ENCODE measurements at places on chromosomes 7 and 10. TPM values are rescaled to one million over a fixed set of nuclear protein-coding genes. Genes with fewer than 3 reads are reported as not detected.

Gene TFEC
- total RNA-seq: not detected

Gene VSIR
- total RNA-seq: 86.2 TPM

Gene TUBB8
- total RNA-seq: not detected

Gene TCAF1
- total RNA-seq: 8.6 TPM

Gene HOXA4
- not detected for total RNA-seq

Gene UPF2
- 15.3 TPM for total RNA-seq

Gene TSPAN13
- 0.16 TPM for total RNA-seq

GRCh38 chr10:61839916-61840315, 61.6 kb upstream of the ARID5B start:
- no peak for DNase-seq
- no peaks in the 10 kb centered on the region for H3K27me3 ChIP-seq
- no peaks in the 10 kb centered on the region for H3K4me1 ChIP-seq
- H3K36me3 ChIP-seq: no peaks in the 10 kb centered on the region

- H3K4me1 ChIP-seq: no peaks in the 10 kb centered on the region
- no peak for DNase-seq
- no peaks in the 10 kb centered on the region for H3K27me3 ChIP-seq
- H3K36me3 ChIP-seq: no peaks in the 10 kb centered on the region
- no peak overlapping the region for H3K27ac ChIP-seq
These were observed 55.7 kb upstream of the ZRANB1 start for GRCh38 chr10:124886195-124886594.

DNA sequence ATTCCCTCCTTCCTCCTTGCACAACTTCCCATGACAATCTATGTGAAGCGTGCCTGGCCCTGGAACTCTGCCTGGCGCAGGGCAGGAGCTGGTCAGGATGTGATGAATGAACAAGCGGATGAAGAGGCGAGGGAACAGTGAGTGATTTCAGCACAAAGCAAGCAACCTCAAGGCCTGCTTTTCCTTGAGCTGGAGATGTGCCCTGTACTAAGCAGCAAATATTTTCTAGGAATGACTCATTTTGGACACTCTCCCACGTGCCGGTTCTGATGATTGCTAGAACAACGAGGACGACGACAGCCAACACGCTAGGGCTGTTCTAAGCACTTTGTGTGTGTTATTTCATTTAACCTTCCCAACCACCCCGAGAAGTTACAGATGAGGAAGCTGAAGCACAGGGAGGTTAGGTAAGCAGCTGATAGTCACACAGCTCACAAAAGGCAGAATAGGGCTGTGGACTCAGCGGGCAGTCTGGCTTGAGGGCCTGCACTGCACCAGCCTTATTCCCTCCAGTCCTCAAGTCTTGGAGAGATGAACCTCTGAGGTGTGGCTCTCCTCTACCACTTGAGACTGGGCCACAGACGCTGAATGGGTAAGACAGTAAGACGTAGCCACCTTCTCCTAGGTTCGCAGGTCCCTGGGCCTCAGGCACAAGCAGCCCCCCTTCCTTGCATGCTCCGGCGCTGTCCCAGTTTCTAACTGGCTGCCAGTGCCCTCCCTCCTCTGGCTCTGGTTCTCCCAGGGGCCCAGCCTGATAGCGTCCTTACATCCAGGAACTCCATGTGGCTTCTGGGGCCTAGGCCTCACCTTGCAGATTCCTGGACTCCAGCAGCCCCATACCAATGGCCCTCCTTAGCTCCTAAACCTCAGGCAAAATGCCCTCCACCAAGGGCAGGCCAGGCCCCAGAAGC, 59.0 kb downstream of the YKT6 start:
- H3K27me3 ChIP-seq: no peaks in the 10 kb centered on the region
- peaks cover 29% of the 10 kb centered on the region for H3K4me1 ChIP-seq
- no peaks in the 10 kb centered on the region for H3K36me3 ChIP-seq
- H3K4me3 ChIP-seq: no peak overlapping the region
- no peak for DNase-seq

DNA sequence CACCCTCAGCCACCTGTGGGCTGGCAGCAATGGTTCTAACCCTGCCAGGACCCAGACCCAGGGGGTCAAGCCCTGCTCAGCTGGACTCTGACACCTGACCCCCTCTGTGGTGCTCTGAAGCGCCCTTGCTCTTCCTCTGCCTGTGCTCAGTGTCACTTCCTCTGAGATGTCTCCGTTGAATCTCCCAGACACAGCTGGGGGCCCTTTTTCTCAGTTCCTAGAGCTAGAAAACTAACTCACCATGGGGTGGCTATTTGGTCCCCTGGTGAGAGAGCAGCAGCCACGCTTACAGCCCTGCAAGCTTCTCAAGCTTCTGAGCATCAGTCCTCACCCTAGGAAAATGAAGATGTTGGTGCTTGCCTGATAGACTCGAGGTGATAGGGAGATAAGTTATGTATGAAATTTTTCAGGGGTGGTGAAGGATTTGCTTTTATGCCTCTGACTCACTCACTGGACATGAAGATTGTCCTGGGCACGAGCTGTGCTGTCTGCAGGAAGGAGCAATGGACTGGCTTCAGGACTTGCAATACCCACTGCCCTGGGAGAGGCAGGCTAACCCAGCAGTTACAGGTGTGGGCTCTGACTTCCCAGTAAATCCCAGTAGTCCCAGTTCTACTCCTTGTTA, 29.6 kb downstream of the COL13A1 start:
- H3K4me3 ChIP-seq: no peak overlapping the region
- DNase-seq: no peak
- no peak overlapping the region for H3K27ac ChIP-seq
- no peaks in the 10 kb centered on the region for H3K36me3 ChIP-seq
- peaks cover 10% of the 10 kb centered on the region for H3K27me3 ChIP-seq

- H3K4me1 ChIP-seq: no peaks in the 10 kb centered on the region
- peaks cover 7% of the 10 kb centered on the region for H3K27me3 ChIP-seq
- H3K4me3 ChIP-seq: no peak overlapping the region
These were observed 110.3 kb upstream of the STEAP1B start for GRCh38 chr7:22610263-22610662.

- H3K4me1 ChIP-seq: peaks cover 3% of the 10 kb centered on the region
- H3K36me3 ChIP-seq: no peaks in the 10 kb centered on the region
- no peak overlapping the region for H3K27ac ChIP-seq
- DNase-seq: no peak
These were observed 85.8 kb downstream of the ZNF92 start for GRCh38 chr7:65459438-65459837.

- H3K36me3 ChIP-seq: no peaks in the 10 kb centered on the region
- H3K27me3 ChIP-seq: no peaks in the 10 kb centered on the region
- no peak overlapping the region for H3K27ac ChIP-seq
- no peak for DNase-seq
- H3K4me1 ChIP-seq: peaks cover 8% of the 10 kb centered on the region
- no peak overlapping the region for H3K4me3 ChIP-seq
These were observed 88.4 kb upstream of the ZMIZ1 start for GRCh38 chr10:78980354-78980753.

DNA sequence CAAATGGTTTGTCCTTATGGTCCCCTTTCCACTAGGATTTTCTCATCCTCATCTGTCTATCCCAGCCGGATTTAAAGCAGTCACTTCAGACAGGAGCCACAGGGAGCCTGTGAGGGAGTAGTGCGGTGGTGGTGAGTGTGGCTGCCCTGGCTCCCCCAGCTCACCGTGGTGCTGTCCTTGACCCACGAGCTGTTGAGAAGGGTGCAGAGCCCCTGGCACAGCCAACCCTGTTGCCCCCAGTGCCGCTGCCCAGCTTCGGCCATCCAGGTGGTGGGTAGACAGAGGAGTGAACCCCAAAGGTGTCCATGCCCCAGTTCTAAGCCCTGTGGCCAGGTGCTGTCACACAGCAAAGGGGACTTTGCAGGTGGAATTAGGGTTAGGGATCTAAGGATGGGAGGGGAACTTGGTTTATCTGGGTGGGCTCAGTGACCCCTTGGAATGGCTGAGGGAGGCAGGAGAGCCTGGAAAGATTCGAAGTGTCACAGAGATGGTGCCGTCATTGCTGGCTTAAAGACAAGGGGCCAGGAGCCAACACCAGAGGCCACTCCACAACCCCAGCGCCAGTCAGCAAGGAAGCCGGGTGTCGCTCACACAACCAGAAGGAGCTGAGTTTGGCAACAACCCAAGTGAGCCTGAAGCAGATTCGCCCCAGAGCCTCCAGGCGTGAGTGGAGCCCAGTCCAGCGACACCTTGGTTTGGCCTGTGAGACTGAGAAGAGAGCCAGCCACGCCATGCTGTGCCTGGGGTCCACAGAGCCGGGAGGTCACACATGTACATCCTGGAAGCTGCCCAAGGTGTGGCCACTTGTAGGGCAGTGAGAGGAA, 142.4 kb downstream of the ADCY1 start:
- DNase-seq: no peak
- no peaks in the 10 kb centered on the region for H3K27me3 ChIP-seq
- H3K4me1 ChIP-seq: no peaks in the 10 kb centered on the region
- H3K36me3 ChIP-seq: no peaks in the 10 kb centered on the region
- no peak overlapping the region for H3K4me3 ChIP-seq

GRCh38 chr7:142637240-142637639, 112.0 kb upstream of the PRSS1 start:
- no peaks in the 10 kb centered on the region for H3K27me3 ChIP-seq
- peak overlapping the region; percentile 52 for H3K4me3 ChIP-seq
- H3K4me1 ChIP-seq: peaks cover 8% of the 10 kb centered on the region
- H3K27ac ChIP-seq: peak overlapping the region; percentile 83
- no peaks in the 10 kb centered on the region for H3K36me3 ChIP-seq

DNA sequence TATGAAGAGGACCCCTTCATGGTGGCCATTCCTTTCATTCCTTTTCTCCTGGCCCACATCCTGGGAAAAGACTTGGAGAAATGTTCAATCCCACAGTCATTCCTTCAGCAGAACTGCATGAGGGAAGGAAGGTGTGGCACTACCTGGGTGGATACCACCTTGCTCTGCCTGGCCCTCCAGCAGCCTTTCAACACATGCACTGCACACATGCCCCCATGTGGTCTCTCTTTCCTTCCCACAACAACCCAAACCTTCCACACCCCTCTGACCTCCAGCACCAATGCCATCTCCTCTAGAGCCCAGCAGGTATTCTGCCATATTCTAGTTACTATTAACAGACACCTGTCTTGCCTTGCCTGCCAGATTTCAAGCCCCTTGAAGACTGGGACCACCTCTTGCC, 40.5 kb upstream of the AFAP1L2 start:
- no peak overlapping the region for H3K4me3 ChIP-seq
- no peaks in the 10 kb centered on the region for H3K4me1 ChIP-seq
- DNase-seq: no peak
- H3K27ac ChIP-seq: no peak overlapping the region
- no peaks in the 10 kb centered on the region for H3K27me3 ChIP-seq
- H3K36me3 ChIP-seq: peaks cover 81% of the 10 kb centered on the region

- H3K4me1 ChIP-seq: no peaks in the 10 kb centered on the region
- no peak overlapping the region for H3K4me3 ChIP-seq
These were observed 84.7 kb downstream of the CHST15 start for GRCh38 chr10:124008681-124009080.

- no peak for DNase-seq
- no peaks in the 10 kb centered on the region for H3K27me3 ChIP-seq
- H3K4me1 ChIP-seq: no peaks in the 10 kb centered on the region
- no peaks in the 10 kb centered on the region for H3K36me3 ChIP-seq
- H3K4me3 ChIP-seq: no peak overlapping the region
- no peak overlapping the region for H3K27ac ChIP-seq
These were observed 73.4 kb upstream of the LAMB4 start for GRCh38 chr7:108203537-108203936.

DNA sequence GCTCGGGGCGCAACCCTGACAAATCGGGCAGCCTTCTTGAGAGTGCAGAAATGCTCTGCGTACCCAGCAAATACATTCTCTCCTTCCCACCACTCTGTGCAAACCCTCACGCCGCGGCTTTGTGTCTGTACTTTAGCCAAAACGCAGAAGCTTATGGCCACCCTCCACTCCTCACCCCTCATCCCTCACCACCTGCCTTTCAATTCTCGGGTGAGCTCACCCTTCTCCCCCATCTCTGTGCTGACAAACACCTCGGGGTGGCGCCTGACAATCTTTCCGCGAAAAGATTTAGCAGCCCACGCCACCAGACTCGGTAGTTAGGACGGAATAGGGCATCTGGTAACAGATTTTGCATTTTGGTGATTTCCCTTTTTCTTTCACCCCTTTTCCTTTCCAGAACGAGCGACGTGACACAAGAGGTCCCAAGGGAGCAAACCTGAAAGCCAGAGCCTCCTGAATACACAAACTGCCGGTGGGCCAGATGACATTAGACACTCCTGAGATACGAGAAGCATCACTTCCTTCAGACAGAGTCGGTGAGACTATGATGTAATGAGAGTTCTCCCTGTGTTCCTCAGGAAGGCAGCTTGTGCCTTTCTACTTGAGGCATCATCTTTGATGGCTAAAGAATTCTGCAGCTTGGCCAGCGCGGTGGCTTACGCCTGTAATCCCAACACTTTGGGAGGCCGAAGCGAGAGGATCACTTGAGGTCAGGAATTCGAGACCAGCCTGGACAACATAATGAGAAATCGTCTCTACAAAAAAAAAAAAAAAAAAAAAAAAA, 671 bp upstream of the ATAD1 start:
- H3K4me1 ChIP-seq: peaks cover 19% of the 10 kb centered on the region
- DNase-seq: peak; percentile 57
- H3K36me3 ChIP-seq: peaks cover under 1% of the 10 kb centered on the region
- H3K4me3 ChIP-seq: peak overlapping the region; percentile 93
- H3K27ac ChIP-seq: peak overlapping the region; percentile 98

GRCh38 chr7:51727441-51727840, 410.8 kb upstream of the COBL start:
- H3K27ac ChIP-seq: no peak overlapping the region
- no peak overlapping the region for H3K4me3 ChIP-seq
- H3K4me1 ChIP-seq: no peaks in the 10 kb centered on the region
- no peaks in the 10 kb centered on the region for H3K27me3 ChIP-seq

Data from CD4-positive, alpha-beta T cell (primary cell).